Calu3 (cell line): ENCODE measurements at places on chromosomes 2 and 18.
A peak's percentile ranks its signal among the peaks of the same experiment; 100 is the strongest.

DNA sequence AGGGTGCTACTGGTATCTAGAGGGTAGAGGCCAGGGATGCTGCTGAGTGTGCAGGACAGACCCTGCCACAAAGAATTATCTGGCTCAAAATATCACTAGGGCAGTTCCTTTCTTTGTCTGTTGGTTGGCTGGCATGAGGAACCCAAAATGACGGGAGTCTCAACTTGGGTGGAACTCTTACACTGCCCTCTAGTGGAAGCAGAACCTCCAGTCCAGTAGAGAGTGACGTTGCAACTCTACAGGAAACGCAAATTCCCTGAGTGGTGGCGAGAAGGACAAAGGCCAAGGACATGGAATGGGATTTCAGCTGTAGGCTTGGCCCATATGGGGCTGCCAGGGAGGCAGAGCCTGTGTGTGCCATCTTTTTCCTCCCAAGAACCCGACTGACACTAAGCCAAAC, 47.1 kb downstream of the COPS8 start:
- no peak for DNase-seq

- DNase-seq = peak; percentile 24
Measured at GRCh38 chr18:45730832-45731575, 7.0 kb downstream of the SLC14A1 start.

- DNase-seq = no peak
Measured at GRCh38 chr18:79608999-79609461, 70.6 kb upstream of the CTDP1 start.

- no peak for DNase-seq
Measured at GRCh38 chr2:131092458-131093005, 728 bp downstream of the FAM168B start.

- no peak for DNase-seq
Measured at GRCh38 chr18:46677611-46678010, 20.6 kb upstream of the LOXHD1 start.

DNA sequence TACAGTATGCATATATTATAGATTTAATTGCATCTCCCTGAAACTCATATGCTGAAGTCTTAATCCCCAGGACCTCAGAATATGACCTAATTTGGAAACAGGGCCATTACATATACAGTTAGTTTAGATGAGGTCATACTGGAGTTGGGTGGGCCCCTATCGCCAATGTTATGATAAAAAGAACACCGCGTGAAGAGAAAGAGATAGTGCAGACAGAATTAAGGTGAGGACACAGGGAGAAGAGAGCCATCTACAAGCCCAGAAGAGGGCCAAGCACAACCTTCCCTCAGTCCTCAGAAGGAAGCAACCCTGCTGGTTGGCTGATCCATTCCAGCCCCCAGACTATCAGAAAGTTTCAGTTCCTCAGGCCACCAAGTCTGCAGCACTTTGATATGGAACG, 311.9 kb upstream of the RAB6C start:
- no peak for DNase-seq
